ENCODE measurements at places on chromosomes 7 and 10. TPM values are rescaled to one million over a fixed set of nuclear protein-coding genes. Genes with fewer than 3 reads are reported as not detected.

ANKRD7 gene
- total RNA-seq = not detected

MRPL32 gene
- 91.4 TPM for total RNA-seq

OR13A1 gene
- total RNA-seq = not detected

PRXL2A gene
- 40.7 TPM for total RNA-seq

CACNA2D1 gene
- total RNA-seq = 8.3 TPM

CYP2C19 gene
- 0.02 TPM for total RNA-seq

C10orf90 gene
- total RNA-seq = 2.8 TPM

TPK1 gene
- total RNA-seq = 2.7 TPM

GPNMB gene
- total RNA-seq = 2.0 TPM

PLAU gene
- 161 TPM for total RNA-seq

PKD1L1 gene
- total RNA-seq = 0.22 TPM

GRM8 gene
- total RNA-seq = not detected

AKR1C4 gene
- 0.37 TPM for total RNA-seq

MACROH2A2 gene
- 24.2 TPM for total RNA-seq

ACBD7 gene
- 1.2 TPM for total RNA-seq

DKK1 gene
- total RNA-seq = 341 TPM

SPDYE9 gene
- total RNA-seq = not detected

ZNF488 gene
- total RNA-seq = 13.1 TPM

TAS2R4 gene
- 0.26 TPM for total RNA-seq

TCF7L2 gene
- 20.6 TPM for total RNA-seq

PRSS37 gene
- total RNA-seq = not detected

IDI2 gene
- not detected for total RNA-seq

PMS2 gene
- total RNA-seq = 12.3 TPM

LRRC27 gene
- 6.4 TPM for total RNA-seq

PTN gene
- total RNA-seq = not detected

OR2A25 gene
- not detected for total RNA-seq

LRRD1 gene
- not detected for total RNA-seq

INTS15 gene
- 28.1 TPM for total RNA-seq

SFRP4 gene
- total RNA-seq = 4.2 TPM

ASB10 gene
- not detected for total RNA-seq

CDHR1 gene
- 0.13 TPM for total RNA-seq

DOCK1 gene
- total RNA-seq = 24.2 TPM

SCIN gene
- total RNA-seq = 0.37 TPM

NPTX2 gene
- total RNA-seq = not detected

EPC1 gene
- total RNA-seq = 20.4 TPM

CD36 gene
- not detected for total RNA-seq

STAMBPL1 gene
- 35.9 TPM for total RNA-seq

TMEM273 gene
- total RNA-seq = not detected

SPDYE16 gene
- total RNA-seq = not detected

AASS gene
- total RNA-seq = not detected

KAZALD1 gene
- 2.8 TPM for total RNA-seq
